Substantia nigra (tissue), 51 donors: ENCODE measurements at places on chromosomes 16 and 17.

- DNase-seq, result no peak
These were observed 75.5 kb downstream of the GPRC5B start for GRCh38 chr16:19809121-19809635.

DNA sequence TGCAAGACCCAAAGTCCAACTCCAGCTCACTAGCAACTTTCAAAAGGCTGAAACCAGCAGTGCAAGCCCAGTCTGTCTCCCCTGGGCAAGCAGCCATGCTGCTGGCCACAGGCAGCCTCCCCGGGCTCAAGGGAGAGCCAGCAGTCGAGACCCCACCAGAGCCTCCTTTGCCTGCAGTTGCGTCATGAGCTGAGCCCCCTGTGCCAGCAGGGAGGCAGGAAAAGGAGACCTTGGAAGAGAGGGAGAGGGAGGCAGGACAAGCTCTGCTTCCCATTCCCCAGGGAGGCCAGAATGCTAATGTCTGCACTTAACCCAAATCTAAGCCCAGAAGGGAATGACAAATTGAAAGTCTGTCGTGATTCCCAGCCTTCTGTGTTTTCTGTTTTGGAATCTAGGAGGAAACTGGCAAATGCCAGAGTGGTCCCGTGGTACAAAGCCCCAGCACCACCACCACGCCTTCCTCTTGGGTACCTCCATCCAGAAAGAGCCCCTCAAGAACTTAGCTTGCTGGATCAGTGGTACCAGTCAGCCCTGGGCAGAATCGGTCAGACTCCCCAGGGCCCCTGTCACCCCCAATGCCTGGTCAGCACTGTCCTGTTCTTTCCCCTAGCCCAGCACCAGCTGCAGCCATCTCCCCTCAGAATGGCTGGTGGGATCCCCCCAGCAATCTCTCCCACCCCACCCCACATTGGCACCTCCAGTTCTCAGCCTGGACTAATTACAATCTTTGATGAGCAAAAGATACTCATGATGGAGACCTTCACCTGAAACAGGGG lies 99.3 kb upstream of the TNRC6C start:
- no peak for DNase-seq

GRCh38 chr16:30079480-30079879 lies 3.7 kb downstream of the PPP4C start:
- DNase-seq, result no peak

DNA sequence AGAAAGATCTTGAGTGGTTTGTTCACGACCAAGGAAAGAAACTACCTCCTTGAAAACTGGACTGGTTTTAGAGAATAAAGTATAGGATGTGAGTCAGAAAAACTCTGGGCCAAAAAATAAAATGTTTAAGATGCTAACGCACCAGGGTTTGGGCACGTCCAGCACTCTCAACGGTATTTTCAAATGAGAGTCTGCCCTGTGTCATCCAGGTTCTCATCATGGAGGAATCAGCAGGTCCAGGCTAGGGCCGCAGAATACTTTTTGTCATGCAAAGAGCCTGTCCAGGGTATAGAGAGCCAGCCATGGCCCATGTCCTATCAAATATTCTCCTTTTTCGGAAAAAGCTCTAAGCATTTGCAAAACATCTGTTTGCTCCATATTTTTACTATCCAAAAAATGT lies 2.4 kb downstream of the NXN start:
- DNase-seq, result no peak

GRCh38 chr17:29219378-29220047 lies 27.1 kb upstream of the CRYBA1 start:
- peak; percentile 85 for DNase-seq

GRCh38 chr17:8441690-8442089 lies 6.0 kb downstream of the NDEL1 start:
- no peak for DNase-seq

DNA sequence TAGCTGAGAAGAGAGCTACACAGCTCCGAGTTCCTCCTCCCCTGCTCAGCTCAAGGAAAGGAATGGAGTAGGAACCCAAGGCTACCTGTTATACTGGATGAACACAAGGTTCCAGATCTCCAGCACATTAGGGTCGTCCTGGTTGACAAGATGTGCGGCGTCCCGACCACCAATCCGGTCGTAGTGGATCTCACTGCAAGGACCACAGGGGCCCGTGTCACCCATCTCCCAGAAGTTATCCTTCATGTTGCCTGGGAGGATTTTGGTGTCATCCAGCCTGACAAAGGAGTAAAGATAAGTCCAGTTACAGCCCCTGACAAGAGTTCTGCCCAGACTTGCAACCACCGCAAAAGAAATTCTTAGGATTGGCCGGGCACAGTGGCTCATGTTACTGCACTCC lies 17.6 kb downstream of the AARS1 start:
- DNase-seq, result no peak

DNA sequence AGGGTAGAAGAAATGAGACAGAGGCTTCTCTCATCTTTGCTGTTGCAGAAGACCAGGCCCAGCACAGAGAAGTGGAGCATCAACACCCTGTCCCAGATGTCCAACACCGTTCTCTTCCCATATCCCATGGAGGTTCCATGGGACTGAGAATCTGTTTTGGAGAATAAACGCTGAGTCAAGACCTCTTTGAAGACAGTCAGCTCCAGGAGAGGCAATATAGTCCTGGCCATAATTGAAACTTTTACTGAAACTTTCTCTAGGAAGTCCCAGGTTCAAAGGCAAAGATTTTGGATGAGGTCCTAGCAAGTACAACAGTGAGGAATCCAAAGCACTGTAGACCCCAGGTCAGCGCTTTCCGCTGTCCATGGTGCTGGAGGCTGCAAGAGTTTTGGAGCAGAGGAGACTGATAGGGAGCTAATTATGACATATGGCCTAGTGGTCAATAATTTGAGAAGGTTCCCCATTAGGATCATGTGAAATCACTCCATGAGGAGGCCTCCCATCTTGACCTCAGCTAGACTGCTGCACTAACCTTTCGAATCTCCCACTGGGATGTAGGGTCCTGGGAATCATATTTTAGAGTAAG lies 36.0 kb downstream of the OSBPL7 start:
- no peak for DNase-seq

- no peak for DNase-seq
These were observed 2139.4 kb downstream of the TP53TG3F start for GRCh38 chr16:35598696-35599332.

DNA sequence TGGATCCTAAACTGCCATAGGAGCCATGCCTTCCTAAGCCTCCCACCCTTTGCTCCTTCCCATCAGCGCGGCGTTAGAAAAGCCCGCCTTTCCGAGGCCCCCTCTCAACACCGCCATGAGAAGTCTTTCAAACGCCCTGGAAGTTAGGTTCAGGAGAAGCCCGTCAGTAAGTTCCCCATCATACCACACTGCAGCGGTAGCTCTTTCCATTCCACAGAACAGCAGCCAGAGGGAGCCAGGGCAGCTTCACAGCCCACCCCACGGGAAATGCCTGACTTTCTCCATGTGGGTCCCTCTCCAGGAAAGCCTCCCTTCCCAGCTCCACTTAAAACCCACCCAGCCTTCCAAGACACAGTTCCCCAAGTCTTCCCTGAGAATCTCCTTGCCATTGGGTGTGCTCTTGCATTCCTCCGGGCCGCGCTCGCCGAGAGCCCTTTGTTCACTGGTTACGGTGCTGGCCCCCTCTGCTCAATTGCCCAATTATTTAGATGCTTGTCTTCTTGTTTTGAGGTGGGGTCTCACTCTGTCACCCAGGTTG lies 28.7 kb downstream of the KIAA0513 start:
- DNase-seq, result no peak

DNA sequence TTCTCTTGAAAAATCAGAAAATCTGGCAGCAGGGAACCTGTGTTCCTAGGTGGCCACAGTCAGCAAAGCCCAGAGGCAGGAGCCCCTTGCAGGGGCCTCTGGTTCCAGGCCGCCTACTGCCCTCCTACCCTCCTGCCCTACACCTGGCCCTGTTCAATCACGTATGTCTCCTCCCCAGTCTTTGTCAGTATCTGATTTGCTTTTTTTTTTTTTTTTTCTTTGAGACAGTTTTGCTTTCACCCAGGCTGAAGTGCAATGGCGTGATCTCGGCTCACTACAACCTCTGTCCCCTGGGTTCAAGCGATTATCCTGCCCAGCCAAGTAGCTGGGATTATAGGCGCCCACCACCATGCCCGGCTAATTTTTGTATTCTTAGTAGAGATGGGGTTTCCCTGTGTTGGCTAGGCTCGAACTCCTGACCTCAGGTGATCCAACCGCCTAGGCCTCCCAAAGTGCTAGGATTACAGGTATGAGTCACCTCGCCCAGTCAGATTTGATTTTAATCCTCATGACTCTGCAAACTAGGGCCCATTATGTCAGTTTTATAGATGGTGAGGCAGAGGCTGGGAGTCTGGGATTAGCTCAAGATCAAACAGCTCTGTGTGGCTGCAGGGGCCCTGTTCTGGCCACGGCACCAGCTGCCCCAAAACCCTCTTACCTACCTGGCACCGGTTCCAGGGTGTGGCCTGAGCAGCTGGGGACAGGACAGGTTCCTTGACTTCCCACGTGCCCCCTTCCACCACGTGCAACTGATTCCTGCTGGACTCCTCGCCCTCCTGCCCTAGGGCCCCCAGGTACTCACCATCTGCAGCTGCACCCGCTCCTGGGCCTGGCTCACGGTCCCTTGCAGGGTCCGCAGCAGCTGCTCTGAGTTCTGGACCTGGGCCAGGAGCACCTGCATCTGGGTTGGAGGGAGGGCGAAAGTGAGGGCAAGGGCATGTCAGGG lies 14.7 kb downstream of the RABEP2 start:
- DNase-seq, result no peak

DNA sequence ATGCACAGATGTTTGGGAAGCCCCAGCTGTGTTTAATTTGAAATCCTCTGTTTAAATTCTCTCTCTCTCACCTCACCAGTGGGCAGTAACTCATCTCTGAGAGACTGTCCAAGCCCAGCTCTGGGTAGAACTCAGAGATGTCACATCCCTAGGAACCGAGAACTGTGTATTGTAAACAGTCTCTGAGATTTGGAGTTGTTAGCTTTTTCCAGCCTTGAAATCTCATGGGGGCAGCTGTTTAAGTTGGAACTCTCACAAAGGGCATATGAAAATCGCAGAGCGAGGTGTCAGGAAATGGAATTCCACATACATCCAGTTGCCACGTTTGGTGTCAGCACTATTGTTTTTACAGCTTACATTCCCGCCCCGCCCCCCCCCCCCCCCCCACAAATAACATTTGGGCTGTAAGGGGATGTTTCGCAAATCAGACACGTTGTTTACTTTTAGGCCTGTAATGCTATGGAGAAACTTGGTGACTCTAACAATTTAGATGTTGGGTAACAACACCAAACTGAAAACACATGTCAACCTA lies 34.3 kb downstream of the VPS35L start:
- DNase-seq, result no peak

DNA sequence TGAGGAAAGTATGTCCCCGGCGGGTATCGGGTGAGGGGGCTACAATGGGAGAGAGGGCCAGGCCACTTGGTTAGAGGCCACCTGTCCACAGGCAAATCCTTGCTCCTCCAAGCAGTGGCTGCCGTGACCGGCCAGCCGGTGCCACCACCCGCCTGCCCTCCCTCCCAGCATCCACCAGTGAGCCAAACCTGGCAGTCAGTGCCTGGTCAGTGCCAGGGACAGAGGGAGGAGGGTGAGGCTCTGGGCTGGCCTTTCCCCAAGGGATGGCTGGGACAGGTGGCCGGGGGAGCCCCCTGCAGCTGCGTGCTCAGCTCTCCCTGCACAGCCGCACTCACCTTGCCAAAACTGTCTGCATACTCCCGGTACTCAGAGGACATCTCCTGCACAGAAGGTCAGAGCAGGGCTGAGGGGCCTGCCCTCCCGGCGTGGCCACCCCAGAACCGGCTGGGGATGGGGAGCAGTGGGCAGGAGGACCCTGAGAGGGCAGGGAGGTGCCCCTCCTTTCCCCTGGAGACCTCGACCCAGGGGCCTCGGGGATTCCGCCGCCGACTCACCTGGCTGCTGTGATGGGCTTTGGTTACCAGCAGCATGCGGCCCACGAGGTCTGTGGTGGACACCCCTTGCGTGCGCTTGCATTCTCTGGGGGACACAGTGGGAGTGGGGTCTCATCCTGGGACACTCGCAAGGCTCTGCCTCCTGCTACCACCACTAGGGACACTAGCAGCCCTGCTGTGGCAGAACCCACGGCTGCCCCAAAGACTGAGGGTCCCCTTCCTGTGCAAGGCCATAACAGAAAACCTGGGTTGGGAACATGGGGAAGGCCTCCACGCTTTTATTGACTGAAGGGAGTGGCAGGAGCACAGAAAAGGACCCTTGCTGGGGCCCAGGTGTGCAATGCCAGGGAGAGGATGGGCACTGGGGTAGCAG lies 3.7 kb downstream of the PCYT2 start:
- DNase-seq, result no peak

DNA sequence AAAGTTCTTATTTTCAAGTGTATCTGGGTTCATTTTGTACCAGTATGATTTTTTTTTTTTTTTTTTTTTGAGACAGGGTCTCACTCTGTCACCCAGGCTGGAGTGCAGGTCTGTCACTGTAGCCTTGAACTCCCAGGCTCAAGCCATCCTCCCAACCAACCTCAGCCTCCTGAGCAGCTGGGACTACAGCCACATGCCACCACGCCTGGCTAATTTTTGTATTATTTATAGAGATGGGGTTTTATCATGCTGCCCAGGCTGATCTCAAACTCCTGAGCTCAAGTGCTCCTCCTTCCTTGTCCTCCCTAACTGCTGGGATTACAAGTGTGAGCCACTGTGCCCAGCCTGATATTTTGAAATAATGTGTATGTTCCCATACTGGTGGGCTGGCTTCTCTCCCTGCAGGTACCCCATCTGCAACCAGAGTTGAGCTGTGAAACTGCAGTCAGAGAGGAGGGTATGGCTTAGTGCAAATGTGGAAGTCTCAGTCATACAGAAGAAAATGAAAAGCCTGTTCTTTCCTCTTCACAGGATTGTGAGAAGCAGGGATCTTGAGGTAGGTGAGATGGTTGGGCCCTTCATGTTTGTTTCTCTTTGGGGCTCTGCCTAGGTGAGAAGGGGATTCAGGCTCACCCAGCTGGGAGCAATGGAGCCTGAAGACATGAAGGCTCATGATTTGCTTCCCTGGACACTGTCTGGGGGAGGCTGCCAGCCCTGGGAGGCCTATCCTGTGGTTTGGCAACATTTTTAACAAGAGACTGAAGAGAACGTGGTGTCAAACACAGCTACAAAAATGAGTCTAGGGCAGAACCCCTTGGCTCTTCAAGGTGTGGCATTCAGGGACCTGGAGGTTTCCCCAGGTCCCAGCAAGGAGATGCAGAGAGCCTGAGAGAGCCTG lies 41.3 kb upstream of the SIAH1 start:
- no peak for DNase-seq

GRCh38 chr16:87017371-87018012 lies 299.7 kb downstream of the C16orf95 start:
- no peak for DNase-seq

DNA sequence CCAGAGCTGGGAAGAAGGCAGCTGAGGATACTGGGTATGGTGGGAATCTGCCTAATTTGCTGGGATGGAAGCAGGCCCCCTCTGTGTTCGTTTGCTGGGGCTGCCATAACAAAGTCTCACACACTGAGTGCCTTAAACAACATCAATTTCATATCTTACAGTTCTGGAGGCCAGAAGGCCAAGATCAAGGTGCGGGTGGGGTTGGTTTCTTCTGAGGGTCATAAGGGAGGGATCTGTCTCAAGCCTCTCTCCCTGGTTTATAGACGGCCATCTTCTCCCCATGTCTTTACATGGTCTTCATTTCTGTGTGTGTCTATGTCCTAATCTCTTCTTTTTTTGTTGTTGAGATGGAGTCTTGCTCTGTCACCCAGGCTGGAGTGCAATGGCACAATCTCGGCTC lies 35.8 kb downstream of the GDE1 start:
- DNase-seq, result no peak

- DNase-seq, result no peak
These were observed 11.4 kb upstream of the OGFOD3 start for GRCh38 chr17:82429824-82430223.

- DNase-seq, result no peak
These were observed 3.2 kb downstream of the PRSS22 start for GRCh38 chr16:2854700-2855309.
